Stimulated activated CD4-positive, alpha-beta T cell treated with anti-CD3 and anti-CD28 coated beads, Interleukin-15, amount 100 ng/mL, for 1 hour (primary cell): ENCODE measurements at places on chromosomes 3 and 15.

DNA sequence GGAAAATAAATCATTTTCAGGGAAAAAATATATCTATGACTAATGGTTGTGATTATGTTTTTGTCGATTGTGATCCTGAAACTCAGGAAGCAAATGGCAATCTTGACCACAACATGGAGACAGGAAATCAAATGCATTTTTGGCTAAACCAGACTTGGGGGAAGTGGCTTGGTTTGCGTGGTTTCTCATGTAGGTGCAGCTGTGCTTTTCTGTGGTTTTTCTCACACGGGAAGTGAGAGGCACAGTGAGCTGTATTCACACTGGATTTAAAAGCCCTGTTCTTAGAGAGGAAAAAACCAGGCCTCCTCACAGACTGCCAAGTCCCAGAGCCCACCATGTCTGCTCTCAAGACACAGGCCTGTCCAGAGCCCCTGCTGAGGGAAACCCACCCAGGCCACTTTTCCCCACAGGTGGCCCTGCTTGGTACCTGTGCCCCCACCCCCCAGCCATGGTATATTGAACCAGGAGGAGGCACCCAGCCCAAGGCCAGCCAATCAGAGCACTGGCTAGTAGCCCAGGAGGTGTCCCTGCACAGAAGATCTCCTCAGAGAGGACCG lies 46.1 kb downstream of the BTD start:
- DNase-seq: no peak

DNA sequence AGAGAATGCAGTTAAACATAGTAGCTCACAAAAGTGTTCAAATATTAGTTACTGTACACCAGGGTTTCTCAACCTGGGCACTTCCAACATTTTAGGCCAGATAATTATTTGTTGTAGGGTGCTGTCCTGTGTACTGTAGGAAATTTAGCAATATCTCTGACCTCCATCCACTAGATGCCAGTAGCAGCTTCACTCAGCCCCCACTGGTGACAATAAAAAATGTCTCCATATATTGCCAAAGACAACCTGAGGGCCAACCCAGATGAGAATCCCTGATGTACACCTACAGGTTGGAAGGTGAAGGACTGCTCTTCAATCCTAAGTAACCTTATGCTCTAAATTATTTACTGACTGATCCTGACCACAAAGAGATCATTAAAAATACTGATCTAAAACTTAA lies 32.5 kb downstream of the DCUN1D1 start:
- DNase-seq: no peak

GRCh38 chr15:65033659-65034269 lies 4.3 kb upstream of the MTFMT start:
- DNase-seq: no peak

DNA sequence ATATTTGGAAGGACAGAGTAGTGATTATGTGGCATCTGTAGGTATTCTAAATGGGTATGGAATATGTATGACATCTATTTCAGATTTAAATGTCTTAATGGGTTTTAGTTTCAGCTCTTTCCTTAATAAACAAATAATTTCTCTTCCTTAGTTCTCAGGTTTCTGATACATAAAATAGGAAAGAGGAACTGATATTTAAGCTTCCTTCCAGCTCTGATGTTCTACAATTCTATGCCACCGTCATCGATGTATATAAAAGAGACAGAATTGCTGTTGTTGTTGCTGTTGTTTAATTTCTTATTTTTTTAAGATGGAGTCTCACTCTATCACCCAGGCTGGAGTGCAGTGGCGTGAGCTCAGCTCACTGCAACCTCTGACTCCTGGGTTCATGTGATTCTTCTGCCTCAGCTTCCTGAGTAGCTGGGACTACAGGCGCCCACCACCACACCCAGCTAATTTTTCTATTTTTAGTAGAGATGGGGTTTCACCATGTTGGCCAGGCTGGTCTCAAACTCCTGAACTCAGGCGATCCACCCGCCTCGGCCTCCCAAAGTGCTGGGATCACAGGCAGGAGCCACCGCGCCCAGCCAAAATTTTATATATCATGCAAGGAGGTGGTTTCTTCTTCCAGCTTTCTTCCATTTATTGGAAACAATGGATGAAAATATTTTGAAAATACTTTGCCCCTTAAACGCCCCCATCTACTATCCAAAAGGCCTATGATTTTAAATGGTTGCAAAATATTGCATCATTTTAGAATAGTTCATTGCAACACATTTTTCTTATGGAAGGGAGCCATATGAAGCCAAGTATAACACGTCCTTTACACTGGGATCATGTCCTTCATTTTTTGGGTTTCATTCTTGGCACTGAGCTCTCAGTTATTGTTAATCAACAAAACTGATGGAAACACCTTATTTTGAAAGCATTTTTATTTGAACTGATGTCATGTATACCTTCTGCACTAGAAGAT lies 13.9 kb upstream of the C15orf61 start:
- no peak for DNase-seq

DNA sequence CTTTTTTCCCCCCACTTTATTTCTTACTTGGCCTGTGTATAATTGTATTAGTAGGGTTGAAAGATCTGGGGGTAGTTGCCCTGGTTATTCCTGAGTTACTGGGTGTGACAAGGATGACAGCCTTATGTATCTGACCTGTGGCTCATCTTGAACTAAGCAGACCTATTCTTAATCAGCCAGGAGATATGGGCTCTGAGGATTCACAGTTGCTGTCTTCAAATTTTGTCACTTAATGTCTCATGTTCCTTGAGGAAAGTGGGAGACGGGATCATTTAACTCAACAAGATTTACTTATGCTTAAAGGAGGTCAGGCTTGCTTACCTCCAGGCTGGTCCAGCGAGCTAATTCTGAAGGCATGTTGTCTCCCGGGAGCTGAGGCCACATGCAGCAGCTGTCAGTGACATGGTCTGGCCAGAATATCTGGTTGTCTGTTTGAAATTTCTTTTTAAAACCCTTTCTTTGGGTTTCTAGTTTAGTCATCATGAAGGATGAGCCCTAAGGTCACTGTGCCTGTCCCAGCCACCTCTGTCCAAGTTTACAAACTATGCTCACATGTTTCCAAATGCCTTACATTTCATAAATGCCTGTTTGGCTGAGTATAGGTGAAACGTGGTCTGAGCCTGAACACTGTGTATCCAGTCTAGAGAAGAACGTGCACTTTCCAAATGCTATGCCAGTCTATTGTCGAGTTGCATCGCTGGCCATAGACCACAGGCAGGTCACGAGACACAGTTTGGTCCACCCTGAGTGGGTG lies 26.8 kb downstream of the LRTM1 start:
- no peak for DNase-seq

GRCh38 chr15:87660251-87661129 lies 596.0 kb downstream of the NTRK3 start:
- DNase-seq: no peak

DNA sequence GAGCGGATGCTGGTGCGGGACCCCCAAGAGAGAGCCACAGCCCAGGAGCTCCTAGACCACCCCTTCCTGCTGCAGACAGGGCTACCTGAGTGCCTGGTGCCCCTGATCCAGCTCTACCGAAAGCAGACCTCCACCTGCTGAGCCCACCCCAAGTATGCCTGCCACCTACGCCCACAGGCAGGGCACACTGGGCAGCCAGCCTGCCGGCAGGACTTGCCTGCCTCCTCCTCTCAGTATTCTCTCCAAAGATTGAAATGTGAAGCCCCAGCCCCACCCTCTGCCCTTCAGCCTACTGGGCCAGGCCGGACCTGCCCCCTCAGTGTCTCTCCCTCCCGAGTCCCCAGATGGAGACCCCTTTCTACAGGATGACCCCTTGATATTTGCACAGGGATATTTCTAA lies 6.9 kb downstream of the ANKRD63 start:
- DNase-seq: no peak

GRCh38 chr3:181716966-181717365 lies 5.2 kb downstream of the SOX2 start:
- DNase-seq: no peak

DNA sequence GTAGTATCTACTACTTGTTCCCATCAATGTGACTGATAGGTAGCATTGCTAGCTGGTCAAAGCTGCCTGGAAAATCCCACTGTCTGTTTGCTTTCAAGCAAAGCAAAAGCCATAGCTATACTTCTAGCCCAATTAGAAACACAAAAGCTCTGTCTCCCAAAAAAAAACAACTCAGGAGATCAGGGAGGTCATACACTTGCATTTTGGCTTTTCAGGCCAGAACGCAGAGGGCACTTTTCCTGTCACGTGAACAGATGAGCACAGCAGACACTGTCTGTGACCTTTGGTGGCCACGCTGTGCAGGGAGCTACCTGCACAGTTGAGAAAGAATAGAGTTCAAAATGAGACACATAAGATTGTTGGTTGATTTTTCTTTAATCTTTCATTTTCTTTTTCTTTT lies 441.7 kb upstream of the PDZRN3 start:
- DNase-seq: no peak

DNA sequence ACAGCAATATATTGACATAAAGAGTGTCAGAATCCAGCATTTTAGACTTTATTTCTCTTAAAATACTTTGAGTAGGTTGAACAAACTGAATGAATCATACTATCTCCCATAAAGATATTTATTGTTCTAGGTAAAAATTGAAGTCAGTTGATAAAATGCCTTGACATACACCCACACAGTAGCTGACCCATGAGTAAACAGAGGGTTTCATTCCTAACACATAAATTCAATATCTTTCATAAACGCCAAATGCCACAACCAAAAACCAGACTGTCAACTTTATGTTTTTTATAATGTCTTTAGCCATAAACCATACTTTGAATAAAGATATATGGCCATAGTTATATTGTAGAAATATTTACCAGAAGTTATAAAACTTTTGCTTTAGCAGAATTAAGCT lies 742.4 kb downstream of the NAALADL2 start:
- DNase-seq: no peak

- DNase-seq: no peak
These were observed 963.4 kb downstream of the ROBO1 start for GRCh38 chr3:78804251-78805037.

- no peak for DNase-seq
These were observed 16.4 kb downstream of the ZNF654 start for GRCh38 chr3:88075497-88075896.

- DNase-seq: no peak
These were observed 53.7 kb downstream of the ST6GAL1 start for GRCh38 chr3:186984064-186984463.

DNA sequence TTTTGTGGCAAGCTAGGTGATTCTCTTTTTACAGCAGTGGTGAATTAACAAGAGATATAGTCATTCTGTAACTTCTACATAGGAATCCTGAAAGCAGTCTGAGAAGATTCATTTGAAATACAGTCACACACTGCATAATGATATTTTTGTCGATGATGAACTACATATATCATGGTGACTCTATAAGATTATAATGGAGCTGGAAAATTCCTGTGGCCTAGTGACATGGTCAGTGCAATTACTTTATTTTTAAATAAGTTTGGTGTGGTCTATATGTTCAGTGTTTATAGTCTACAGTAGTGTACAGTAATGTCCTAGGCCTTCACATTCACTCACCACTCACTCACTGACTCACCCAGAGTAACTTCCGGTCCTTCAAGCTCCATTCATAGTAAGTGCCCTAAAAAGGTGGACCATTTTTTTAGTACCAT lies 511.4 kb upstream of the MCTP2 start:
- no peak for DNase-seq

DNA sequence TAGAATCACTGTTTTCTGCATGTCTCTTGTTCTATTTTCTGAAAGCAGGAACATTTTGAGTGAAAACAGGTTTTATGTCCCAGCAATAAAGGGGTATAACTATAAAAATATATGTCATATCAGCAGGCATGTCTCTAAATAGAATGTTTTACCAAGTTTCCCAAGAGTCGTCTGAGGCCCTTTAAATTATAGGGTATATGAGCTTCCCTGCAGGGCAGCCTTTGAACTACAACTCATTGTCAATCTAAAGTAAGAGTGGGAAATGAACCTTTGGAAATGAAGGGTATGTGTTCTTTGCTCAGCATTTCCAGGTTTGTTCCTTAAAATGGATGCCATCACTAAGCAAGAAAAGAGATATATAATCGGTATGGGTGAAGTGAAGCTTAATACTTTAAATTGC lies 138.6 kb downstream of the LSAMP start:
- DNase-seq: no peak

DNA sequence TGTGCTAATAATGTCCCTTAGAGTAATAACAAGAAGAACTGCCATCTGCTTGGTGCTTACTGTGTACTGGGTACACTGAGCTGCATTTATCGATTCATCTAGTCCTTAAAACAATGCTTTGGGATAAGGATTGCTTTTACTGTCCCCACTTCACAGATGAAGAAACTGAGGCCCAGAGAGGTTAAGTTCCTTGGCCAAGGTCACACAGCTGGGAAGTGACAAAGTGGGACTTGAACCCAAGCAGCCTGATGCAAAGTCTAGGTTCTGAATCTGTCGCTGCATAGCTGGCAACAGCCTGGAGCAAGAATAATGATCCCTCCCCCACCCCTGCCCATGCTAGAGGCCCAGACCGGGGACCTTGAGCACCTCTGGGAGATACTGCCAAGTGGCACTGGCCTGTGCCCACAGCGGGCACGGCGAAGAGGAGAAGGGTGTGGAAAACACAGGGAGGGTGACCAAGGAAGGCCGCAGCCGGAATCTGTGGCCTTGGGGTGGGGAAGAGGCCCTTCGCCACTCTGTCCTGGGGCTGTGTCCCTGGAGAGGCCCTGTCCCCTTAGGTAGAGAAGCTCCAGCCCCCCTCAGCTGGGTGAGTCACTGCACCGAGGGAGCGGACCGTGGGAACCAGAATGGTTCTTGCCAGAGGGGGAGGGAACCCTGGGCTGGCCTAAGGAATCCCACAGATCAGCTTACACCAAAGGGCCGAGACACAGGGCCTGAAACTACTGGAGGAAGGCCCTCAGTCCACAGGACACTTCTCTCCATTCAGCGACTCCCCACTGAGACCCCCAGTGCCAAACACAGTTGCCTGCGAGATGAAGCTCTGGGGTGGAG lies 3.5 kb downstream of the PLXND1 start:
- no peak for DNase-seq

GRCh38 chr3:69938061-69938460 lies 61.5 kb upstream of the SAMMSON start:
- DNase-seq: no peak

DNA sequence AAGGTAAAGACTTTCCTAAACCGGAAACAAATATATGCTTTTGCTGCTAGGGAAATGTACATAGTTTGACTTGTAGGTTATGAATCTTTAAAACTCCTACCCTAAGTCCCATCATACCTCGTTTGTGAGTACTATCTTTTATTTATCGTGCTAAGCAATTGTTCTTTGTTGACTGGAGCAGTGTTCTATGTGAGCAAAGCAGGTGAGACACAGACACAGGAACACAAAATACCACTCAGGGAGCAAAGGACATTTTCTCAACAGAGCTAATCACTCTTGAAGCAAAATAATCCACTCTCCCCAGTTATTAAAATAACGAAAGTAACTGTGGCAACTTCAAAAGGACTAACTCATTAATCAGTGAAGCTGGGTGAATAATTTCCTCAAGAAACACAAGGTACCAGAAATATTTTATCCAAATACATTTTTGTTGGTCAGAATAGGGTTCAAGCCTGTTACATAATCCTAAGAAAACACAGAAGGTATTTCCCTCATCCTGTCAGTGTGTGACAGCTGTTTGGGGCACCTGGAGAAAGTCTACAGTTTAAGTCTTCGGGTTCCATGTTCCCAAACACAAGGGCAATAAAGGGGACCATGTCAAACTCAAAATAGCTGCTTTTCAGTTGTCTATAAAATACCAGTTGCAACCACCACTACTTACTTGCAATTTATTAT lies 407.7 kb downstream of the FOXP1 start:
- DNase-seq: no peak
